ENCODE measurements at places on chromosomes 3 and 15.

- no peak for DNase-seq
Observed at GRCh38 chr15:62545467-62546227, 380.6 kb upstream of the C2CD4B start.

DNA sequence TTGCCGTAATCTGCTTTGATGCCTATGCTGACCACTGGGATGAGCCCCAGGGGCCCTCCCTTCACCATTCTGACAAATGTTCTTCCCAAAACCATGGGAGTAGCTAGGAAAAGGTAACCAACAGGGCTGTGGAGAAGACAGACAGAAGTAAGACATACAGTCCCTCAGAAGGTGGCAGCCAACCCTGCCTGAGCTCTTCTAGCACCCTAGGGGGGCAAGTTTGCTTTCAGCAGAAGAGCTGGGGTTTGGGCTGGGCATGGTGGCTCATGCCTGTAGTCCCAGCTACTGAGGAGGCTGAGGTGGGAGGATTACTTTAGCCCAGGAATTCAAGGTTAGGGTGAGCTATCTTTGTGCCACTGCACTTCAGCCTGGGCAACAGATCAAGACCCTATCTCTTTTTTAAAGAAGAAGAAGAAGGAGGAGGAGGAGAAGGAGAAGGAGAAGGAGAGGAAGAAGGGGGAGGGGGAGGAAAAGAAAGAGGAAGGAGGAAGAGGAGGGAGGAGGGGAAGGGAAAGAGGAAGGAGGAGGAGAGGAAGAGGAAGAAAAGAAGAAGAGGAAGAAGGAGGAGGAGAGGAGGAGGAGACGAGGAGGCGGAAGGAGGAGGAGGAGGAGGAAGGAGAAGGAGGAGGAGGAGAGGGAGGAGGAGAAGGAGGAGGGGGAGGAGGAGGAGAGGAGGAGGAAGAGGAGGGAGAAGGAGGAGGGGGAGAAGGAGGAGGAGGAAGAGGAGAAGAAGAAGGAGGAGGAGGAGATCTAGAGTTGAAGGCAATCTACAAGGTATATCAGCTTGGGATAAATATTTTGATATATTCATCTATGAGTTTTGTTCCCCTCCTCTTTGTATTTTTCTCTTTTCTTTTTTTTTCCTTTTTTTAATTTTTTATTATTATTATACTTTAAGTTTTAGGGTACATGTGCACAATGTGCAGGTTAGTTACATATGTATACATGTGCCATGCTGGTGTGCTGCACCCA, 44.9 kb upstream of the ABHD2 start:
- no peak for DNase-seq

GRCh38 chr3:140053794-140054193, 118.8 kb downstream of the CLSTN2 start:
- DNase-seq: no peak

DNA sequence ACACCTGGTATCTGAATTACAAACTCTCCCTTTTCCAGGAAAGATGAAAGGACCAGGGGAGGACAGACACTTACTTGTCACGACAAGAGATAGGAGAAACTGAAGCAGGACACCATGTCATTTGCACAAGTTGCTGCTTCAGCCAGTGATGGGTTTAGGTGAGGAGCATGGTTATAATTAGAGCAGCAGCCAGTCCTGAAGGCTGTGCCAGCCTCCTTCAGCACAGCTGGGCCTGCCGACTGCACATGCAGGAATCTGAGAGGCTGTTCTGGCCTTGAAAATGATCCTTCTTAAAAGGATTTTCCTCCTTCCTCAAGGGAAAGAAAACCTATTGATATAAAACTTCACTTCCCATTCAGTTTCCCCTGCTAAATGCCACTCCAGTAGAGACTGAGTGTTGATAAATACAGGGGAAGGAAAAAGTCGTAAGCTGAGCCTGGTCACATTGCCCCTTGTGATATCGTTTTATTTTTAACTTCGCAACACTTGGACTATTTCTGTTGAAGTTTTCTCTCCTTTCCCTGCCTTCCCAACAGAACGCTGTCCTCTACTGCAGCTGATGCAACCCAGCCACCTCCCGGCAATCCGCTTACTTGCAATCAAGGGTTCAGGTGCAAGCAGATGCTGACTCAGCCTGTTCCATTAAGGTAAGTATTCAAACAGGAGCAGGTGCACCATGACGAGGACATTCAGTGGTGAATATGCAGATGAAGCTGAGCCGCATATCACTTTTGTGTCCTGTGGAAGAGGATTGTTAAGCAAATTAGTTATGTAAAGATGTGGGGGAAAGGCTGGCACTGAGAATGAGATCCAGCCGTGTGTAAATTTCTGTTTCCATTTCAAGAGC, at the start of gene FBXO40:
TSS of gene FBXO40 (plus strand) at position 524 of the 847 bp plus-strand sequence. CDS start 27,197 bp downstream, outside the sequence.
- DNase-seq: no peak

GRCh38 chr15:33089878-33090757, 104.4 kb downstream of the FMN1 start:
- no peak for DNase-seq

- no peak for DNase-seq
Observed at GRCh38 chr3:148330542-148330941, 367.2 kb upstream of the AGTR1 start.

- no peak for DNase-seq
Observed at GRCh38 chr15:76285241-76285825, 25.9 kb downstream of the ETFA start.

- DNase-seq: no peak
Observed at GRCh38 chr3:117059067-117059955, 349.7 kb downstream of the TUSC7 start.

GRCh38 chr15:89963301-89964231, 37.6 kb upstream of the ZNF710 start:
- no peak for DNase-seq

- no peak for DNase-seq
Observed at GRCh38 chr3:113006359-113007056, 15.7 kb downstream of the GTPBP8 start.

DNA sequence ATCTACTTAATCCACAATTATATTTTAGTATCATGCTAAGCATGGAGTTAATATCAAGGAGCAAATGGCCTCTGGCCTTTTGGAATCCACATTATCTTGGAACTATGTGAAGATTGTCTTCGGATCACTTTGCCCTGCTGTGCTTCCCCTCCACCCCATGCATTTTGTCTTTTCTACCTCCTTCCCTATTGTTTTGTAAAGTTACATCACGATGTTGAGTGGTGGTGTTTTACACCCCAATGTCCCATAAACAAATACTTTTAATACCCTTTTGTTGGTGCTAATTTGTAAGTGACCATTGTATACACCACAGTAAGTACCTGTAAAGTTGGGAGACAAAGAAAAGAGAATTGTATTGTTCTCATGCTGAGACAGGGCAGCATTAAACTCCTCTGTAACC, 258.4 kb upstream of the ZNF717 start:
- no peak for DNase-seq

GRCh38 chr3:112847692-112848091, 1.0 kb upstream of the CD200R1L start:
- DNase-seq: no peak

- no peak for DNase-seq
Observed at GRCh38 chr15:85397926-85398325, 17.5 kb downstream of the AKAP13 start.

GRCh38 chr15:25515633-25516032, 76.8 kb upstream of the UBE3A start:
- no peak for DNase-seq

- peak; percentile 39 for DNase-seq
Observed at GRCh38 chr3:194993896-194994295, 277.1 kb downstream of the XXYLT1 start.

GRCh38 chr15:90064911-90065681, 37.2 kb downstream of the IDH2 start:
- DNase-seq: no peak

DNA sequence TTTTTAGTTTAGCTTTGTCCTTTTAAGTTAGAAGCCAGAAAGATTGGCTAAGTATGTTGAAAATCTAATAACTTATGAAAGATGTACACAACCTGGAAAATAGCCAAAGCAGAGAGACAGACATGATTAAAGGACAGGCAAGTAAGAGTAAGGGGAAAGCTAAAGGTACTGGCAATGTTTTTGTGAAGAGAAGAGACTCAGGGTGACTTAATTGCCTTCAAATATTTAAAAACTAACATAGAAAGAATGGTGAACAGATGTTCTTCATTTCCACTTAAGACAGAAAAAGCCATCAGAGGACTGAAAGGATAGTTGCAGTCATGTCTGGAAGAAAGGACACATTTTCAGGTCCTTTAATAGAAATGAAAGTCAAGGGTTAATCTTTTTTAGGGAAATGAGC, 68.8 kb downstream of the ZNF385D start:
- no peak for DNase-seq

GRCh38 chr3:35426366-35426958, 212.9 kb upstream of the ARPP21 start:
- no peak for DNase-seq

- DNase-seq: no peak
Observed at GRCh38 chr3:54342676-54343075, 220.3 kb downstream of the CACNA2D3 start.

DNA sequence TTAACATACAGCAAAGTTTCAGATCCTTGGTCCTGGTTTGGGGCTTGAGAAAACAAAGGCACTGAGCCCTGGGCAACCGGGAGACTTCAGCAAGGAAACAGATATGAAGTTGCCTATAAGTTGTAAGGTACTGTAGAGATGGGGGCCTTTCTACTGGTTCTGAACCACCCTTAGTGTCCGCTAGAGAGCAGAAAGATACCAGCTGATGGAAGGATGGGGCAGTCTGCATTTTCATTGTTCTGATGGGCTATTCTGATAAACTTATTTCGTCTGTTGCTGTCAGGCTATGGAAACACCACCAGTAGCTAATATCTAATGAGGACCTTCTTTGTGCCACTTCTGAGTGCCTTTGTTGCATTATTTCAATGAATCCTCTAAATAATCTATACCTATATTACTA, 38.7 kb downstream of the FGD5 start:
- DNase-seq: no peak

GRCh38 chr3:43221076-43221475, 65.3 kb upstream of the SNRK start:
- no peak for DNase-seq

- DNase-seq: no peak
Observed at GRCh38 chr3:69997631-69998307, 1.8 kb upstream of the SAMMSON start.

- no peak for DNase-seq
Observed at GRCh38 chr3:24156466-24156865, 211.4 kb downstream of the NR1D2 start.

GRCh38 chr3:169623971-169624370, 39.5 kb downstream of the MECOM start:
- no peak for DNase-seq

DNA sequence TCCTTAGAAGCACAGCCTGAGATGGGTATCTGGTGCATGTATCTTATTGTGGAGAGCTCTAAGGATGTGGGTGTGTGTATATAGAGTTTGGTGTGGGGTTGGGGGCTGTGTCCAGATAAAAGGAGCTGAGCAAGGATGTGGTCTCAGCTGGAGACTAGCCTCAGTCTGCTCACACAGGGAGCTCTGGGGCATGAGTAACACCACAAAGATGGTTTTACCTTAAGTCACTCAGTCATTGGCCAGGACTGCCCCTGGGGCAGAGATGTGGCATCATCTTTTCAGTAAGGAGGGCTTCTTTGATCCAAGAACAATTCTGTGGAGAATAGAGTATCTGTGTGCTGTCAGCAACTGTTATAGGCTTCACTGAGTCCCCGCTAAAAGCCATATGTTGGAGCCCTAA, 163.4 kb upstream of the NUDT16 start:
- DNase-seq: no peak

DNA sequence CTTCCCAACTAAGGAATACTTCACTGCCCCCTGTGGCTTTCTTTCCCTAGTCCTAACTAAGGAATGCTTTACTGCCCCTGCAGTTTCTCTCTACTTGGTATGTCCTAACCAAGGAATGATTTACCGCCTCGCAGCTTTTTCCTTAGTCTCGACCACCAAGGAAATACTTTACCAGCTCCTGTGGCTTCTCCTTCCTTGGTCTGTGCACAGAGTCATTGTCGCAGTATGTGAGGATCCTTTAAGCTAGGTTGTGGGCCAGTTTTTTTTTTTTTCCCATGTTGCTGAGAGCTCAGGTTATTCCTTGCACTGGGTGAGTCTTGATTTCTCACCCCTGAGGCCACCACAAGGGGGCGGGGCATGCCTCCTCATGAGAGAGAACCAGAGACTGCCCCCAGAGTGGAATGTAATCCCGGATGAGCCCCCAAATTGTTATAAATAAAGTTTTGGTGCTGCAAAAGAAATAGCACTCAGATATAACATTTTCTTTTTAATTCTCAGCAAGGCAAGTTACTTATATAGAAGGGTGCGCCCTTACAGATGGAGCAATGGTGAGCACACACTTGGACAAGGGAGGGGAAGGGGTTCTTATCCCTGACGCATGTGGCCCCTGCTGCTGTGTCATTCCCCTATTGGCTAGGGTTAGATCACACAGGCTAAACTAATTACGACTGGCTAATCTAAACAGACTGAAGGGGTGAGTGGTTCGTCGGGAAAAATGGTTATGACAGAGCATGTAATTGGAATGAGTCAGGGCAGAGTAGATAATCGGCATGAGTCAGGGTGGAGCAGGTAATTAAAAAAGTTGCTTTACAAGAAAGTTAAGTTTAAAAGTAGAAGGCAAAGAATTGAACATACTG, 27.0 kb downstream of the NDUFB4 start:
- no peak for DNase-seq

- DNase-seq: no peak
Observed at GRCh38 chr3:191397771-191398170, 63.2 kb upstream of the PYDC2 start.

- DNase-seq: peak; percentile 93
Observed at GRCh38 chr3:12875857-12876836, 34.8 kb upstream of the RPL32 start.

DNA sequence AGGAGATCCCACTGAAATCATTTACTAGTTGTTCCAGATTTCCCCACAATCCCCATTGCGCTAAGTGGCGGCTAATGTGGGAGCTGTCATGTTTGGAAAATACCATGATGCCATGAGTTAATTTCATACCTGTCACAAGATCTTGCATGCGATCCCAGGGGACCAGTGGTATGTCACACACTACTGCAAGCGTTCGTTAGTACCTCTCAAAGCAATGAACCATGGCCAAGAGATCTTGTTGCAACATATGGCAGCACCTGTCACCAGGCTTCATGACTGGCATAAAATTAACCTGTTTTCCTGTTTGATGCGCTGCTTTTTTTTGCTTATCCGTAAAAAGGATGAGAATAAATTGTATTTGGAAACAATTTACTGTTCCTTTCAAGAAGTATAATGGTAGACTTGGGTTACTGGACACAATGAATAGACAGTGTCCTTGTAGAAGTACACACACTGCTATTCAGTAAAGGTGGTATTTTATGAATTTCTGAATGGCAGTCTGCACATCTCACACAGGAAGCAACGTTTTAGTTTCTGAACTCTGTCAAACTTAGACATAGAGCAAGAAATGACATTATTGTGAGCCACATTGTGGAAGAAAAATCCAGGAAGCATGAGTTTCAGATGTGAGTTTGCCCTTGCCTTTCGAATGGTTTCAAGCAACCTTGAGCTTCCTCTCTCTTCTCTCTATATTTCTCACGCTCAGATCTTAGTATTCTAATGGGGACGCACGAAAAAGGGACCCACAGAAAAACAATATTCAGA, 81.9 kb downstream of the CHL1 start:
- no peak for DNase-seq

- no peak for DNase-seq
Observed at GRCh38 chr3:144763878-144764454, 792.3 kb downstream of the DIPK2A start.

GRCh38 chr15:94196531-94196930, 34.8 kb upstream of the MCTP2 start:
- no peak for DNase-seq
